ENCODE measurements at places on chromosomes 11 and 22.
A peak's percentile ranks its signal among the peaks of the same experiment; 100 is the strongest.

DNA sequence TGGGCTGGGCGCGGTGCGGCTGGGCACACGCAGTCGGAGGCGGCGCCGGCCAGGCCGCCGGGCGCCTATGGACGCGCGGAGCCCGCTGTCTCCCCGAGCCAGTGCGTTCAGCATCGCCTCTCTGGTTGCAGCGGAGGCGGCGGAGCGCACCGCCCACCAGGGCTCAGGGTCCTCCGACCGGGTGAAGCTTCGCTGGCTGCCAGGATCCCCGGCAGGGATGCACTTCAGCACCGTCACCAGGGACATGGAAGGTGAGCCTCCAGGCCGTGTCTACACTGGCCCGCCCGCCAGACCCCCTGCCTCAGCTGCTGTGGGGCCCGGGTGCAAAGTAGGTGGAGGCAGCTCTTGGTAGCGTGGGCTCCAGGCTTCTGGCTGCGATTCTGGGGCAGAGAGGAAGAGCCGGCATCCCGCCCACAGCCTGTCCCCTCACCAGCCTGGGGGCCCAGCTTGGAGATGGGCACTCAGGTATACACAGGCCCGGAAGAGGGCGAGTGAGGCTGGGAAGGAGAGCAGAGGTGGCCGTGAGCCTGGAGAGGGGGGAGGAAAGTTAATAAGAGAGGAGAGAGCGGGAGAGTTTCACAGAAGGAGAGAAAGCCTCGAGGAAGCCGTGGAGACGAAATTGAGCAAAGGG is 1.0 kb upstream of the TBX1 start:
- H3K4me3 ChIP-seq: peak overlapping the region; percentile 91
- H3K27me3 ChIP-seq: peaks cover 40% of the 10 kb centered on the region
- peaks cover 37% of the 10 kb centered on the region for H3K4me1 ChIP-seq
- DNase-seq: no peak
- no peak overlapping the region for H3K27ac ChIP-seq

- no peaks in the 10 kb centered on the region for H3K4me1 ChIP-seq
- no peak overlapping the region for H3K27ac ChIP-seq
- H3K27me3 ChIP-seq: peaks cover 31% of the 10 kb centered on the region
- DNase-seq: no peak
- no peak overlapping the region for H3K4me3 ChIP-seq
Observed at GRCh38 chr11:75603791-75604736, 42.0 kb downstream of the SERPINH1 start.

DNA sequence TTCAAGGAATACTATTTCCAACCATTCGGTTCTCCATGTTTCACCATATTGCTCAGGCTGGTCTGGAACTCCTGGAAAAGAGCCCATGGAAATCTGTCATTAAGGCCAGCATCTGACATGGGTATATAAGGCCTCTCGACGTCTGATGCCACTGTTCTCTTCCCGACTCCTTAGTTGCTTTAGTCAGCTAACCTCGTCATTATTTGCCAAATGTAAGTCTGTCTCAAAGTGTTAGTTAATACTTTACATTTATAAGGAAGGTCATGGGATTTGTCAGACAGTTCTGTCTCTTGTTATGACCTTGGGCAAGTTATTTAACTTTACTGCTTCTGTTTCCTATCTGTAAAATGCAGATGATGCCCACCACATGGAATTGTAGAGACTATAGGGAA is 1.6 kb downstream of the MRPL48 start:
- H3K27me3 ChIP-seq: no peaks in the 10 kb centered on the region
- peaks cover 30% of the 10 kb centered on the region for H3K4me1 ChIP-seq
- DNase-seq: no peak
- H3K4me3 ChIP-seq: no peak overlapping the region
- no peak overlapping the region for H3K27ac ChIP-seq
- H3K36me3 ChIP-seq: no peaks in the 10 kb centered on the region

- H3K36me3 ChIP-seq: no peaks in the 10 kb centered on the region
- H3K4me1 ChIP-seq: no peaks in the 10 kb centered on the region
- DNase-seq: no peak
Observed at GRCh38 chr11:11724994-11725393, 103.2 kb upstream of the GALNT18 start.

GRCh38 chr11:35248558-35249323 is 109.8 kb downstream of the CD44 start:
- H3K36me3 ChIP-seq: no peaks in the 10 kb centered on the region
- H3K4me3 ChIP-seq: no peak overlapping the region
- no peaks in the 10 kb centered on the region for H3K4me1 ChIP-seq
- no peak for DNase-seq
- no peak overlapping the region for H3K27ac ChIP-seq

- DNase-seq: no peak
- H3K27ac ChIP-seq: no peak overlapping the region
- H3K4me1 ChIP-seq: no peaks in the 10 kb centered on the region
- H3K36me3 ChIP-seq: no peaks in the 10 kb centered on the region
- no peaks in the 10 kb centered on the region for H3K27me3 ChIP-seq
Observed at GRCh38 chr11:105935791-105936190, 86.2 kb downstream of the MSANTD4 start.

- H3K27ac ChIP-seq: peak overlapping the region; percentile 99
- H3K36me3 ChIP-seq: no peaks in the 10 kb centered on the region
- DNase-seq: peak; percentile 62
Observed at GRCh38 chr22:41447435-41448188, 1.0 kb upstream of the TOB2 start.

DNA sequence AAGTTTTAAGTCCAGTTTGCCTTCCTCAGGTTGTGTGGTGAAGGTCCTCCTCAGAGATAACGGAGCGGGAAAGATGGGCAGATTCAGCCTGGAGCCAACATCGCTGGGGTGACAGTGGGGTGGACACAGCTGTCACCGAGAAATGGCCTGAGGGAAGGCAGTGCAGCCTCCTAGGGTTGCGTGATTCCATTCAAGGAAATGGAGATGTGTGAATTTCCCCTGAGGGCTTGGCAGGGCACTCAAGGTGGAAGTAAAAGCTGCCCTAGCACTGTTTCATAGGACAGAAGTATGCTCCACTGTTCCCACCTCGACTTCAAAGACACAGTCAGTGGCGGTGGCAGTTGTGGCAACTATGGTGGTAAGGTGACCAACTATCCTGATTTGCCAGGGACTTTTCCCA is 15.4 kb upstream of the CAT start:
- DNase-seq: no peak
- H3K4me1 ChIP-seq: peaks cover 4% of the 10 kb centered on the region
- H3K27ac ChIP-seq: no peak overlapping the region
- no peaks in the 10 kb centered on the region for H3K36me3 ChIP-seq

DNA sequence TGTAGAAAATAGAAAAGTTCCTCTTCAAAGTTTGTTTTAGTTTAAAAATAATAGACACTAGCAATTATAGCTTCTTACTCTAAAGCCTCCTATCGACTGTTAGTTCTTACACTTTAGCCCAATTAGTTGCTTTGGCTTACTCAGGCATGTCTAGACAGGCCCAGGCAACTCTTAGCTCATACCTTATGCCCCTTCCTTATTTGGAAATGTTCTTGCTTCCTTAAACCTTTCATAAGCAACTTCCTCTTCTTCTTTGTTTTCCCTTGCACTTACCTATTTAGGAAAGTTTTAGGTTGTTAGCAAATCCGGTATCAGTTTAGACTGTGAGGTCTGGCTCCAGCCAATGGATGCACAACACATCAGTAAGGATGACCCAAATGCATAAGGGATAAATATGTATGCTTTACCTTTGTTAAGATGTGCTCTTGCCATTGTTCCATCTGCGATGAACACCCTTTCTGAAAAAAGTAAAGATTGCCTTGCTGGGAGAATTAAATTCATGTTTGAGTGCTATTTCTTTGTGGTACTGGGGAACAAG is 1277.5 kb upstream of the CNTN5 start:
- DNase-seq: no peak
- no peaks in the 10 kb centered on the region for H3K27me3 ChIP-seq
- H3K4me3 ChIP-seq: no peak overlapping the region
- H3K4me1 ChIP-seq: no peaks in the 10 kb centered on the region
- no peak overlapping the region for H3K27ac ChIP-seq

All from naive B cell (primary cell).